Breast epithelium (tissue), 4 donors: ENCODE measurements at places on chromosomes 6 and 20.

DNA sequence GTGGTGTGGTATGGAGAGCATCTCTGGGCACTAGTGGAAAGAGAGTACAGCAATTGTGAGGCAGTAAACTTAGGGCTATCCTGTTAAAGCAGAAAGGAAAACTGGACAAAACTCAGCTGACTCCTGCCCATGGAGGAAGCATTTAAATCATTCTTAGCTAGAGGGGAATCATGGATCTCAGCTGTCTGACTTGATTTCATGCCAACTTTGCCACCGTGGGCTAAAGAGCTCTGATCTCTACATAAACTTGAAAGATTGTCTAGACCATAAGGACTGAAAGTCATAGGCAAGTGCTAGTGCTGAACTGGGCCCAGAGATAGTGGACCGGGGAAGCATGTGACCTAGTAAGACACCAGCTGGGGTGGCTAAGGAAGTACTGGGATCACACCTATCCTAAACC lies 651.8 kb downstream of the COL12A1 start:
- no peak for DNase-seq

GRCh38 chr6:27562027-27562410 lies 89.1 kb upstream of the ZNF184 start:
- DNase-seq = no peak

- DNase-seq = no peak
These were observed 122.3 kb downstream of the ANKS1A start for GRCh38 chr6:35011096-35012041.

GRCh38 chr6:127102299-127102698 lies 16.2 kb upstream of the RSPO3 start:
- DNase-seq = no peak

GRCh38 chr20:63089051-63089907 lies 82.5 kb upstream of the BHLHE23 start:
- DNase-seq = no peak

- no peak for DNase-seq
These were observed 44.7 kb upstream of the SPDEF start for GRCh38 chr6:34600796-34601195.

- DNase-seq = no peak
These were observed 792.0 kb downstream of the MAFB start for GRCh38 chr20:39897058-39897457.

DNA sequence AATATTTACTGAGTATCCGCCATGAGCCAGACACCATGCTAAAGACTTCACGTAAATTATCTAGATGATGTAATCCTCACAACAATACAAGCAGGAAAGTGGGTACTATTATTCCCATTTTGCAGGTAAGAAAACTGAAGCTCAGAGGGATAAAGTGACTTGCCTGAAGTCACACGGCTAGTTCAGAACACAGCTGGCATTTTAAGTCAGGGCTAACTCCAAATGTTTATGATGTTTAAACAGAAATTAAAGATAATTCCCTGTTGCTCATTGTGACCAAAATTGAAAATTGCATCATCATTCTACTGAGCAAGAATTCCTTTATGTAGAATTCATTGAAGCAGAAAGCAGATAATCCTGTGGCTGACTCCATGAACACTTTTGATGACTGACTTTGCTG lies 71.3 kb upstream of the STXBP5 start:
- DNase-seq = no peak

DNA sequence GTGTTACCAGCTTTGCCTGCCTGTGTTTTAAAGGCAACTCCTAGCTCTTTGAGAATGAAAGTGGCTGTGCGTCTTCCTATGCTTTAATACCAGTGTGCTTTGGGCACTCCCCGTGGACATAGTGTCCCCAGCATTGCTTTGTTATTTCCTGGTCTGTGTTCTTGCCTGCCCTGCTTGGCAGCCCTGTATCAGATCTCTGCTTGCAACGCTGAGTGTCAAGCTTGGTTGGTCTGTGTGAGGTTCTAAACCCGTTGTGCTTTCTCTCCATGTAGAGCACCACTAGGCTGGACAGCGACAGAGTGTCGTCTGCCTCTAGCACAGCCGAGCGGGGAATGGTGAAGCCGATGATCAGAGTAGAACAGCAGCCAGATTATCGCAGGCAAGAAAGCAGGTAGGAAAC lies 80.2 kb downstream of the AFDN start:
- DNase-seq = peak; percentile 70

DNA sequence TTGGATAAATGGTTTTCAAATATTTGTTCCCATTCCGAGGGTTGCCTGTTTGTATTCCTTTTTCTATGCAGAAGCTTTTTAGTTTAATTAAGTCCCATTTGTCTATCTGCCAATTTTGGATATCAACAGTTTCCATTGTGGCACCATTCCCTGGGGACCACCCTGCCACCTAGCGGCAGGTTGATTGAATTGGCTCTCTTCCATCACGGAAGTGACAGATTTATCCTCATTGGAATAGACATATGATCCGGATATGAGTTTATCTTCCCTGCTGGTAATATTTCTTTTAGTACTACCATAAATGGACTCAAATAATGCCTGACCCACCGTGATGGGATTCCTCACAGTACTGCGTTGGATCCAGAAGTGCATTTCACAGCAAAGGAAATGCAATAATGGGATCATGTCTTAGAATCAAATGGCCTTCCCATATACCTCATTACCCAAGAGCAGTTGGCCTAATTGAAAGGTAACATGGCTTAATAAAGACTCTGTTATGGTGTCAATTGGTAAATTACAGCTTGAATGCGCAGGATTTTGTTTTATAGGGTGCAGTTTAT lies 327.0 kb downstream of the BMP2 start:
- no peak for DNase-seq

GRCh38 chr6:163417595-163417994 lies 3.1 kb downstream of the QKI start:
- no peak for DNase-seq

DNA sequence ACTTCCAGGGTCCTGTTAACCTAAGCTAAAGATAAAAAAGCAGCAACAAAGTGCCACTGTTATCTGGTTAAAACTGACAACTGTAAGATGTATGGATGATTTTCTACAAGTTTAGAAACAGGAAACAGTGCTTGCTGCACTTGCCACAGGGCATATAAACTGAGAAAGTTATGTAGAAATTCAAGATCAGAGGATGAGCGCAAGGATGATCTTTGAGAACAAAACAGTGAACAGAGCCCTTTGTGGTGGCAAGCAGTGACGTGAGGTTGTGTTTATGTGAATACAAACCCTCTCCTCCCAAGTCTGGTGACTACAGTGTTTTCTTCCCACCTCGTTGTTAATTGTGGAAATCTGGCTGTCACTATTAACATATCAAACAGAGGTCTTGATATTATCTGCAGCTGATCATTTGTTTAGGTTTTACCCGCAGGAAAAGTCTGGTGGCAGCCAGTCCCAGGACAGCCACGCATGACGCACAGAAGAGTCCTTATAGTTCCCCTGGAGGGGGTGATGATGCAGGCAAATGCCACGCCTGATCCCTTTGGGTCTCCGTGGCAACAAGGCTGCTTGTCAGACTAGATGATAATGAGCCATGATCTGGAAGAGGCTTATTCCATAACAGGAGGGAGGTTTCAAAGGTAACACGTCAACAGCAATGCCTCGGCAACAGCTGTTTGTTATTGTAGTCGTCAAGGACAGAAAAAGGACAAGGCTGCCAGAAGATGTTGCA lies 43.1 kb upstream of the TNFAIP3 start:
- peak; percentile 42 for DNase-seq

DNA sequence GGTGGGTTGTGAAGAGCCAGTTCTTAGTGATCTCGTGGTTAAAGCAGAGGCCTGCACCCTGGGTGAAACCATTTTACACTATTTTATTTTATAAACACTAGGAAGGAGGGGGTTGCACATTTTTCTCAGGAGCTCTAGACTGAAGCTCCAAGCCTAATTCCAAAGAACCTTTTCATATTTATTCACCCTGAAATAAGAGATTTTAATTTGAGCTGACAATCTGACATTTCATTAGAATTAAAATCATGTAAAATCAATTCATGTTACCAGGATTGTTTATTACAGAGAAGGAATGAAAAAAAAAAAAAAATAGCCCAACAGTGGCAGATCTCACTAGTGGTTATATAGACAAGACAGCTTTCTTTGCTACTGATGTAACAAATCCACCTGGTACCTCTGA lies 222.5 kb upstream of the SOX4 start:
- no peak for DNase-seq

DNA sequence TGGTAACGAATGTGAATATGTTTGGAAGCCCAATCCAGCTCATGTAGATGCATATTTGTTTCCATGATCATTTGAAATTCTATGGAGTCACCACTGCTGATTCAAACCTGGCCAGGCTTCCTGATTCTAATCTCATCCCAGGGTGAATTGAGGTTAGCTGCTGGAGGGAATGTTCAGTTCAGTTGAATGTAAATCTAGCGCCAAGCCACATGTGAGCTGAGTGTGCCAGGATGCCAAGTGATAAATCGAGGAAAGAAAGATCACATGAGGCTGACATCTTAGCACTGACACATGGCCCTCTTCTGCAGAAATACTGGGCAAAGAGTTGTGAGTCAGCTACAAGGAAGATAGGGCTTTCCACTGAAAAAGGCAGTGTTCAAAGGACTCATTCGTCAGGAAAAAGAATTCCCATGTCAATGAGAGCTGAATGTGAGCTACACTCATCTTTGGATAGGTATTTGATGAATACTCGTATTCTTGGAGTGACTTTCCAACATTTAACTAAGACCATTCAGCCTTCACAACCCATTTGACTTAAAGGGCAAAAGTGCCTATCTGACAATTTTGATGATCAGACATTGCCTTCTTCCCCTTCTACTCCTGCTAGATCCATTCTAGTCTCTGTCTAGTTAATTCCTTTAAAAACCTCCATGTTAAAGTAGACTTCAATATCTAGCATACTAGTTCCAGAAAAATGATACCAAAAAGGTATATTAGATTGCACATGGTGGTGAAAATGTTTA lies 172.1 kb downstream of the MTFR2 start:
- no peak for DNase-seq

- DNase-seq = no peak
These were observed 171.5 kb downstream of the LY86 start for GRCh38 chr6:6760002-6760401.

DNA sequence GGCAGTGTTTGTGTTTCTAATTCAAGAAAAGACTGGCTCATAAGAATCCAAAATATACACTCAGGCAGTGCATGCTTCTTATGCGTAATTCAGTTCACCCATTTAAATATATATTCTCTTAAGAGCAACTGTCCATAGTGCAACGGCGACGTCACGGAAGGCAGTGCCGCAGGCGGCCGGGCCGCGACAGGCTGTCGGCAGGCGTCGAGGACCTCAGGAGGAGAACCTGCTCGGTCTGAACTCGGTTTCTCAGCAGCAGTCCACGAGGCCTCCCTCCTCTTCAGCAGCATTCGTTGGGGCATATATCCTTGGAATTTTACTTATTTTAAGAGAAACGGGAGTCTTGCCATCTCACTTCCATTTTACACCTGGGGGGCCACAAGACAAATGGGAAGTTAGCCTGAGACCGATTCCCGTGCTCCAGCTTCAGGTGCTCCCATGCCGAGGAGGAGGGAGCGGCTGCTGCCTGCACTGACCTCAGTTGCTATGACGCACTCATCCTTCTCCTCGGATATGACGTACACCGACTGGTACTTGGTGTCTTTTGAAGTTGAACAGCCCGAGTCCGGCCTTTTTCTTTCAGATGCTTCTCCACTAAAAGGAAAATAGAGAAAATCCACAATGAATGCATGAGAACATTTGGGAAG lies 8.2 kb downstream of the DLL1 start:
- DNase-seq = no peak

- DNase-seq = no peak
These were observed 18.3 kb downstream of the BPIFB1 start for GRCh38 chr20:33301192-33301930.

DNA sequence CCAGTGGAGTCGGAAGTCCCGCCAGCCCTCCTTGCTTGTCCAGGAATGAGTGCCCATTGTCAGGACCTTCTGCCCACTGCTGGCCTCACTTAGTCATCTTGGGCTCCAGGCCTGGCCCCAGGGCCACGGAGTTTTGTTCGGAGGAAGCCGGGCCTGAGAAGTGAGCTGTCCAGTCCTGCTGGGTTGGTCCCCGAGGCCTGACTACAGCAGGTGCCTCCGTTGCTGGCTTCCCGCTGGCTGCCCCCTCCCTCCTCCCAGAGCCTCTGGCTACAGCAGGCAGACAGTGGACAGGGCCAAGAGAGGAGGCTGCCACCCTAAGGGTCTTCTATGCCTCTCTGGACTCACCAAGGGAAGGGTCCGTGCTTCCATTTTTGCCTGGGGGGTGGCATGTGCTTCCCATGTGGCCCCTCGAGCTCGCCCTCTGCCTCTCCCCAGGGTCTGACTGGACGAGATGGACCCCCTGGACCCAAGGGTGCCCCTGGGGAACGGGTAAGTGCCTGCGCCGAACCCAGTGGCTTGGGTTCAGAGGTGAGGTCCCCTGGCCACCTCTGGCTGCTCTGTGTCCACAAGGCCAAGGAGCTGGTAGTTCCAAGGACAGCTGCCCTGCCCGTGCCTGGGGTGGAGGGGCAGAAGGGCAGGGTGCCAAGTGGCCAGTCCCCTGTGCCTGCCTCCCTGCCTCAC lies 2.8 kb downstream of the COL9A3 start:
- no peak for DNase-seq

- no peak for DNase-seq
These were observed 175.2 kb upstream of the AFDN start for GRCh38 chr6:167651318-167652041.

- DNase-seq = no peak
These were observed 26.8 kb downstream of the SERPINB6 start for GRCh38 chr6:2944405-2945152.

GRCh38 chr6:105844275-105844883 lies 241.8 kb upstream of the PRDM1 start:
- DNase-seq = no peak

- no peak for DNase-seq
These were observed 83.8 kb downstream of the TENT5A start for GRCh38 chr6:81668615-81669047.

- DNase-seq = peak; percentile 70
These were observed 11.0 kb downstream of the SLC29A1 start for GRCh38 chr6:44234101-44235025.

DNA sequence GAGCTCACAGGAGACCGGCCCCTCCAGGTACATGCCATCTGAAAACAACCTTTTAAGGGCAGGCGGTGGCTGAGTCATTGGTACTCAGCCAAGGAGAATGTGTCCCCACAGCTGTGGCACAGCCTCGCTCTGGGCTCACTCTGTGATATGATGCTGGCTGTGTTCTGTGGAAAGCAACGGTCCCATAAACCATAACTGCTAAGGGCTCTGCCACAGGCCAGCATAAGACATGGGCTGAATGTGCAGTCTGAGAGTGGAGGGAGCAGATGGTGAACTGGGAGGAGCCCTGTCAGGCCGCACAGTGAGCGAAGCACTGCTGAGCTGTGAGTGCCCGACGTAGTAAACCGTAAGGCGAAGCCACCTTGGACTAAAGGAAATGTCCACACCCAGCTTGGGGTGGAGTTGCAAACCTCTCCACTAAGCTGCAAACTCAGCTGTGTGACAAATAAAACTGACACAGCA lies 375.8 kb downstream of the THBS2 start:
- DNase-seq = no peak

DNA sequence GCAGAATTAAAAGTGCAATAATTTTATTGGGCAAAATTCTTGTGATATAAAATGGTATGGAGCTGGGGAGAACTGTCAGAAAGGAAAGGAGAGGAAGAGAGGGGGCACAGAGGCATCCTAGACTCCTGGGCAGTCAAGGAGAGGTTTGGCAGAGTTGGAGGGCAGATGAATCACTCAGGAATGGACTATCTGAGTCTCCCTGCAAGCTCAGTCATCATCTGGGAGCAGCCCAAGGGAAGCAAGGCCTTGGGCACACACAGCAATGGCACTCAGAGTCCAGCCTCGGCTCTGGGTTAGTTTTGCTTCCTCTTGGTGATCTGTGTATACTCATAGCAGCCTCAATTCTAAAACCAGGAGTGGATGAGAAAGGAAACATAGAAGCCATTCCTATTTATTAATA lies 67.2 kb downstream of the SLC22A1 start:
- no peak for DNase-seq

- DNase-seq = no peak
These were observed 964.8 kb upstream of the GJE1 start for GRCh38 chr6:141167945-141168344.
